ENCODE measurements at places on chromosomes 3 and 15. TPM values are rescaled to one million over a fixed set of nuclear protein-coding genes. Genes with fewer than 3 reads are reported as not detected.

MAP1A gene
- 22.9 TPM for total RNA-seq

DNA sequence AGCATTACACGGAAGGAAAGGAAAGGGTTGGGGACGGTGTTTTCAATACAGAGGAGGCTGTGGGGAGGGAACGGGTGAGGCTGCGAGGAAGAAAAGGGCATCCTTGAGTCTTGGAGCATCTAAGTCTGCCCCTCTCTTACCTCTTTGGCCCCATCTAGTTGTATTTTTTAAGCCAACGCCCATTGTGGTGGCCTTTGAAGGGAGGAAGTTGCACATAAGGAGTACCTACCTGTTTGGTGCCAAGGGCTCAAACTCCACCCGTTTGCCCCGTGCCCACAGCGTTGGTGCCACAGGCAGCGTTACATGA, 146.1 kb upstream of the UMPS start:
- no peaks in the 10 kb centered on the region for H3K36me3 ChIP-seq
- H3K27ac ChIP-seq: no peak overlapping the region
- H3K4me1 ChIP-seq: peaks cover 15% of the 10 kb centered on the region
- peaks cover 44% of the 10 kb centered on the region for H3K27me3 ChIP-seq
- DNase-seq: no peak

DNA sequence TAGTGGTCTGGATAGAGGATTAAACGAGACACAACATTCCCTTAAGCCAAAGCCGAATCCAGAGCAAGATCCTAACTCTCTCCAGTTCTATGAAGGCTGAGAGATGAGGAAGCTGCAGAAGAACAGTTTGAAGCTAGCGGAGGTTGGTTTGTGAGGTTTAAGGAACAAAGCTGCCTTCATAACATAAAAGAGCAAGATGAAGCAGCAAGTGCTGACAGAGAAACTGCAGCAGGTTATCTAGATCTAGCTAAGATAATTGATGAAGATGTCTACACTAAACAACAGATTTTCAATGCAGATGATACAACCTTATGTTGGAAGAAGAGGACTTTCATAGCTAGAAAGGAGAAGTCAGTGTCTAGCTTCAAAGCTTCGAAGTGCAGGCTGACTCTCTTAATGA, 14.8 kb upstream of the GASK1A start:
- no peaks in the 10 kb centered on the region for H3K27me3 ChIP-seq
- no peak for DNase-seq
- no peaks in the 10 kb centered on the region for H3K4me1 ChIP-seq

GRCh38 chr15:27062951-27063350, 92.0 kb downstream of the GABRG3 start:
- no peaks in the 10 kb centered on the region for H3K27me3 ChIP-seq
- no peak overlapping the region for H3K27ac ChIP-seq
- H3K4me3 ChIP-seq: no peak overlapping the region
- no peaks in the 10 kb centered on the region for H3K36me3 ChIP-seq

DNA sequence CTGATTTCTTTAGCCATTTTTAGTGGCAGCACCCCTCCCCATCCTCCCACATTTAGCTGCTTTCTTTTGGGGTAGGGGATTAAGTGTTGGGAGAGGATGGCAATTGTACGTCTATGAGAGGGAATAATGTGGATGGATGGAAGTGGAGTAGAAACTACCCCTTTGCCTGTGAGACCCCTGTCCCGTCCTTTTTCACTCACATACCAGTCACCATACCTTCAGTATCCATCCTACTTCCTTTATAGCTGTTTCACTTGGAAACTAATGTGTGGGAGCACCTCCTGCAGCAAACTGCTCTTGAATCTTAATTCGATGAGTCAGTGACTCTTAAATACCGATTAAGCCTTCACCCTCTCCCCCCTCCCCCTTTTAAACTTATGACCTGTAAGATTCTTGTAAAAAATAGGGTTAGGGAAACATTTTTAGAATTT, 730 bp downstream of the SPRED1 start:
- H3K27me3 ChIP-seq: no peaks in the 10 kb centered on the region
- H3K36me3 ChIP-seq: no peaks in the 10 kb centered on the region
- peak overlapping the region; percentile 88 for H3K4me3 ChIP-seq
- H3K4me1 ChIP-seq: peaks cover 10% of the 10 kb centered on the region

SYNPR gene
- 0.04 TPM for total RNA-seq

DNA sequence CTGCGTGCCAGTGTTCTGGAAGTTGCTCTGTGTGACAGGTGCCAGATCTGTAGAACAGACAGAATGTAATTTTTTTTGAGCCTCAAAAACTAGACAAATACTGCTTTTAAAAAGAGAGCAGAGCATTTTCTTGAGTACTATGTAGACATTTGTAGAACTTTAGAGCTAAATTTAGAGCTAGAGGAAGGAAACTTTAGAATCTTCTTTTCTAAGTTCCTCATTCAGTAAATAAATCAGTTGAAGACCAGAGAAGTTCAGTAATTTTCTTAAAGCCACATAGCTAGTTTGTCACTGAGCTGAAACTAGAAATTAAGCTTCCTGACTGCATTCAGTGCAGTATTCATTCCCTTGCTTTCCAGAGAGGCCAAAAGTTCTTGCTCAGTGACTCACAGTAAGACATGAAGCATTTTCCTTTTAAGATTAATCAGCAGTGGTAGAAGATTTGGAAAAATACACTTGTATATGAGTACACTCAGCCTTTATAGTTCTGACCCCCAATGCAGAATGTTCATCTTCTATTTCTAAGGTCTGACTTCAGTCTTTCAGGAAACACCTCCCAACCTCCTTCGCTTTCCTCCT, 83.6 kb upstream of the TSEN2 start:
- no peak for DNase-seq
- H3K4me3 ChIP-seq: no peak overlapping the region
- no peak overlapping the region for H3K27ac ChIP-seq
- no peaks in the 10 kb centered on the region for H3K4me1 ChIP-seq
- peaks cover 12% of the 10 kb centered on the region for H3K27me3 ChIP-seq

MORC1 gene
- not detected for total RNA-seq

GRM7 gene
- total RNA-seq: 0.04 TPM

DNA sequence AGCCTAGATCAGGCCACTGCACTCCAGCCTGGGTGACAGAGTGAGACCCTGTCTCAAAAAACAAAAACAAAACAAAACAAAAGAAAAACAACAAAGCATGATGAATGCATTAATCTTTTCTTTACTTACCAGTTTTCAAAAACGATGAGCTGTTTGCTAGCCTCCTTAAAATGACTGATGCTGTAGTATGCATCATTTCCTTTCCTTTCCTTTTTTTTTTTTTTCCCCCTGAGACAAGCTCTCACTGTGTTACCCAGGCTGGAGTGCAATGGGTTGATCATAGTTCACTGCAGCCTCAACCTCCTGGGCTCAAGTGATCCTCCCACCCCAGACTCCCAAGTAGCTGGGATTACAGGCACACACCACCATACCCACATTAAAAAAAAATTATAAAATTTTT, 202.0 kb downstream of the ADAMTSL3 start:
- H3K27ac ChIP-seq: no peak overlapping the region
- no peaks in the 10 kb centered on the region for H3K27me3 ChIP-seq
- no peak for DNase-seq

Data from muscle of leg (tissue), 16 donors.